H4 (cell line): ENCODE measurements at places on chromosomes 12 and 14. TPM values are rescaled to one million over a fixed set of nuclear protein-coding genes. Genes with fewer than 3 reads are reported as not detected.

DNA sequence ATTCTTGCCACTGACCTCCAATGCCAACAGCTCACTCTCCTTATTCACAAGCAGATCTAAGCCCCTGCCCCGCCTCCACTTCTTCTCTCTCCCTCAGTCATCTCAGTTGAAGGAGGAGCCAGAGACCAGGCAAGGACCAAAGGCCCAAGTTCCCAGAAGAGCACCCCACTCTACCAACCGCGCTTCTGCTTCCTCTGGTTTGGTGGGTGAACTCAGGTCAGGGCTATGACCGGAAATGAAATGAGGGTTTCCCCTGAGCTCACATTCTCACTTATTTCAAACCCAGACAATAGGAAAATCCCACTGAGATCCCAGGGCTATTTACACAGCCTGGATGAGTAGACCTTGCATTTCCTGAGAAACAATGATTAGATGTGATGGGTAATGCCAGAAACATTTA, 9.9 kb downstream of the DPF3 start:
- DNase-seq: no peak

- no peak for DNase-seq
These were observed 21.9 kb upstream of the MAP1LC3B2 start for GRCh38 chr12:116537101-116537904.

DNA sequence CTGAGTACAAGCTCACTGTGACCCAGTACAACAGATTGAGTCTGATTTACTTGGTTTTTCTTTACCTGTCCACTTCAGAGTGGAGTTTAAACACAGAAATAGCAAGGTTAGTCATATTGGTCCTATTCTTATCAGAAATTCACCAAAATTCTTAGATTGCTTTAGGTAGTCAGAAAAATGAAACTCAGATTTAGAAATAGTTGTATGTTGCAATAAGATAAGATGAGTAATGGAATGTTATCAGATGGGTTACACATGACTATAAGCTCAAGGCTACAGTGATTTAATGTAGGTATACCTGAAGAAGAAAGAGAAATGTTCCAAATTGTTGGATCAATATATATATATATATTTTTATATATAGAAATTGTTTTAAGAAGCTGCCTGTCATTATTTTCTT, 524.1 kb downstream of the LRFN5 start:
- DNase-seq: no peak

- DNase-seq: no peak
These were observed 5.6 kb downstream of the FAM234B start for GRCh38 chr12:13049816-13050215.

- DNase-seq: no peak
These were observed 160.4 kb downstream of the AACS start for GRCh38 chr12:125225641-125226040.

DNA sequence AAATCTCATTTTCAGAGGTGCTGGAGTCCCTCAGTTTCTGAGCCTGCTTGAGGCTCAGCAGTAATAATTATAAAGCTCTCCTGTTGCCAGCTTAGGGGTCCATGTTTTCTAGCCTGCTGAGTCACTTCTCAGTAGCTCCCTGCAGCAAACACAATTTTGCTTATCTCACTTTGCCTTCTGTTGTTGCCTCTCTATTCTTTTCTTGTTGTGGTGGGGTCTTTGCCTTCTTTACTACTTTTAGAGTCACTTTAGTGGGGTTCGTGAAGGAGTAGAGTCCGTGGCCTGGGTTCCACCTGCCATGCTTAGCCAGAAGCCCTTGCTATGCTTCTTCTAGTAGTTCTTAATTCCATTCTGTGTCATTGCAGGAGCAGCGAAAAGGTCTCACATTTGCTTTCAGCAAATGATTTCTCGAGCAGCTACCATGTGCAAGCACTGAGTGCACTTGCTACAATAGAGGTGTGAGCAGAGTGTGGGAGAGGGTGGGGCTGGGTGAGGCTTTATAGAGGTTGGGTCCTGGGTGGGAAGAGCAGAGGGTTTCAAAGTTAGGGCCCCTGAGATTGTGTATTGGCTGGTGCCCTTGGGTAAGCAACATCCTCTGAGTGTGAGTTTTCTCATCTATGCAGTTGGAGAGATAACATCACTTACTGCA, 114.3 kb downstream of the ADCK1 start:
- no peak for DNase-seq

DNA sequence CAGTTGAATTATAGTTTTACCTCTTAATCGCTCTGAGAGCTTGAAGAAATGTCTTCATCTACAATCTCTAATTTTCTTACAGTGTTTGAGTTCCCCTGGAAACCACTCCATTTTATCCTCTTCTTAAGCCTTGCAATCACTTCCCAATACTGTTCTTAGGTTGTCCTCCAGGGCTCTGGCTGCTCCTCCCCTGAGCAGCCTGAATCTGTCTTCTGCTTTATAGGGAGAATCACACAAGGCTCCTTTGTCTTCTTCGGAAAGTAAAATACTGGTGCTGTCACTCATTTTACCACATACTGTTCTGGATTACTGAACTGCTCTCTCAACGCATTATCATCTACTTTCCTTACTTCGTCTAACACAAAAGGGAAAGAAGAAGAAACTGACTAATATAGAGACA, 133.7 kb downstream of the MDGA2 start:
- no peak for DNase-seq

The PPFIBP1 gene
- 15.4 and 15.9 TPM in 2 replicates for total RNA-seq

The NEDD1 gene
- total RNA-seq: 30.7 and 46.8 TPM in 2 replicates

The TRHDE gene
- 2.4 and 8.8 TPM in 2 replicates for total RNA-seq

The NPAS3 gene
- 2.6 and 4.2 TPM in 2 replicates for total RNA-seq

The TSHR gene
- not detected in 2 replicates for total RNA-seq

The CFAP54 gene
- total RNA-seq: 0.64 and 1.8 TPM in 2 replicates

The PSMC1 gene
- total RNA-seq: 335 and 362 TPM in 2 replicates

The PTPRQ gene
- 0.02 TPM in 1 of 2 replicates, not detected in the other for total RNA-seq
